ENCODE measurements at places on chromosomes 2 and 18.
A peak's percentile ranks its signal among the peaks of the same experiment; 100 is the strongest.

GRCh38 chr2:112029164-112029563 lies 25.9 kb upstream of the TMEM87B start:
- DNase-seq, result no peak

DNA sequence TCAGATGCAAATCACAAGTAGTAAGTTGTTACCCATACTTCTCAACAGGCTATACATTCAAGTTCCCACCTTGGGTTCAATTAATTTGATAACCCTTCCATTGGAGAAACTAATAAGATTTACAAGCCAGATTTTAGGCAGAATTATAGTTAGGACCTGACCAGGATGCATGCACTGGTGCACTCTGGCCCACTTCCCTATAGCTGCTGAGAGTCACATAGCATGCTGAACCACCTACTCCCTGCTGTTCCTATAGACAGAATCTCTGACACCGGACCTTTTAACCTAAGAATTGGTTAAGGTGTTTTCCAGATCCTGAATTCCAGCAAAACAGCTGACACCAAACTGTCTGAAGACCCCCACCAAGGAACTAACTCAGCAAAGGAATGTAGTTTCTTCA lies 26.2 kb downstream of the FAM210A start:
- DNase-seq, result no peak

GRCh38 chr2:178225006-178225805 lies 30.9 kb downstream of the OSBPL6 start:
- peak; percentile 59 for DNase-seq

GRCh38 chr18:12836551-12836950 lies 47.5 kb downstream of the PTPN2 start:
- no peak for DNase-seq

DNA sequence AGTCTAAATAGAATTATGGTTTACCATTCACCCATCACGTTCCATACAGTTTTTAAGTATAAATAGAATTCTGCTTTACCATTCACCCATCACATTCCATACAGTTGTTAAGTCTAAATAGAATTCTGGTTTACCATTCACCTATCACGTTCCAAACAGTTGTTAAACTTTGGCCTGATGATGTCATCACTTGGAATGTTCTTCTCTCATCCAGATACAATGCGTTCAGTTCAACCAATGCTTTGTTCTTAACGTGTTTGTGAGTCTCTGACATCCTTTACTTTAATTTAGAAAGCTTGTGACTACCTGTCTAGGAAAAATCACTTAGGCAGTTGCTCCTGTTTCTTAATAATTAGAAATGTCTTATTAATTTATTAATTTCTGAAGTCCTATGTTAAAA lies 236.3 kb upstream of the RASGRP3 start:
- DNase-seq, result peak; percentile 71

GRCh38 chr2:17605696-17606095 lies 65.2 kb downstream of the VSNL1 start:
- DNase-seq, result no peak

GRCh38 chr18:2424420-2424819 lies 146.9 kb downstream of the METTL4 start:
- DNase-seq, result no peak

GRCh38 chr2:161112908-161113307 lies 47.3 kb upstream of the TANK start:
- no peak for DNase-seq

- DNase-seq, result no peak
Measured at GRCh38 chr2:186771395-186771794, 77.5 kb downstream of the FAM171B start.

DNA sequence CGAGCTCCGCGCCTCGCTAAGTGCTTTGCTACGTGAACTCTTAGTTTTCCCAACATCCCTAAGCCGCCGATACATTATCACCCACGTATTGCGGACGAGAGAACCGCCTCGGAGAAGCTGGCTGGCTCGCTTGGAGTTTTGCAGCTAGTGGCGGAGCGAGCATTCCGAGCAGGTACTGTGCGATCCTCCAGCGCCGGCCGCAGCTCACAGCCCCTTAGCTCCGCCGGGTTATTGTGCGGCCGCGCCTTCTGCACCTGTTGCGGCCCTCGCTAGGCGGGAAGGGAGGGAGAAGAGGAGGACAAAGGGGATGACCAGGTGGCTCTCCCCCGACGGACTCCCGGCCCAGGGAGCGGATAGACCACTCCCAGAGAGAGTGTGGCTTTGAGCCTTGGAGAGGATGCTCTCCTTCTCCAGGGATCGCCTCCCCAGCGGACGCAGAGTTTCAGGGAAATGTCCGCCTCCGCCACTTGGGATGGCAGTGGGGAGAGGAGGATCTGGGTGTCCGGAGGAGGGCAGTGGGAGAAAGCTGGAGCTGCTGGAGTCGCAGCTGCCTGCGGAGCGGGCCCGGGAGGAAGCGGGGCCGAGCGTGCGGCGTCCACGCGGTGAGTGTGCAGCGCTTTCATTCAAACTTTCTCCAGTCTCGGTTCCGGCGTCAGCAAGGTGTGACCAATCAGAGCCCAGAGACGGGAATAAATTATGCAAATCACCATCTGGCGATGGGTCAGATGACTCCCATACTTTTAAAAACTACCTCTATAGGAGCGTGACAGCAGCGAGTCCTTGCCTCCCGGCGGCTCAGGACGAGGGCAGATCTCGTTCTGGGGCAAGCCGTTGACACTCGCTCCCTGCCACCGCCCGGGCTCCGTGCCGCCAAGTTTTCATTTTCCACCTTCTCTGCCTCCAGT lies at the start of gene LIPG:
LIPG (plus strand) TSS at position 769 of the 905 bp plus-strand sequence. CDS start 252 bp downstream, outside the sequence.
- DNase-seq, result peak; percentile 97

DNA sequence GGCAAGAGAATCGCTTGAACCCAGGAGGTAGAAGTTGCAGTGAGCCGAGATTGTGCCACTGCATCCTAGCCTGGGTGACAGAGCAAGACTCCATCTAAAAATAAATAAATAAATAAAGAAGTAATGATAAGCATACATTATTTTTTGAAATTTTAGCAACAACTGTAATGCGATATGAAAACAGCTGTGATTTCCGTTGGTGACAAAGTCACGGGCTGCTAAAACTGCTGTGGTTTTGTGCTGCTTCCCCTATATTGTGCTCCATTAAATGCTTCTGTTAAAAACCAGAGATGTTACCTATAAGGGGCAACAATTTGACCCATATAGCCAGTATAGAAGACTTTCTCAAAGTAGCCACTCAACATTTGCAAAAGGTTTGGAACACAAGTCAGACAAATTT lies 8.3 kb downstream of the TRIM54 start:
- DNase-seq, result no peak

GRCh38 chr2:218323526-218324472 lies 31.5 kb upstream of the TMBIM1 start:
- peak; percentile 85 for DNase-seq

DNA sequence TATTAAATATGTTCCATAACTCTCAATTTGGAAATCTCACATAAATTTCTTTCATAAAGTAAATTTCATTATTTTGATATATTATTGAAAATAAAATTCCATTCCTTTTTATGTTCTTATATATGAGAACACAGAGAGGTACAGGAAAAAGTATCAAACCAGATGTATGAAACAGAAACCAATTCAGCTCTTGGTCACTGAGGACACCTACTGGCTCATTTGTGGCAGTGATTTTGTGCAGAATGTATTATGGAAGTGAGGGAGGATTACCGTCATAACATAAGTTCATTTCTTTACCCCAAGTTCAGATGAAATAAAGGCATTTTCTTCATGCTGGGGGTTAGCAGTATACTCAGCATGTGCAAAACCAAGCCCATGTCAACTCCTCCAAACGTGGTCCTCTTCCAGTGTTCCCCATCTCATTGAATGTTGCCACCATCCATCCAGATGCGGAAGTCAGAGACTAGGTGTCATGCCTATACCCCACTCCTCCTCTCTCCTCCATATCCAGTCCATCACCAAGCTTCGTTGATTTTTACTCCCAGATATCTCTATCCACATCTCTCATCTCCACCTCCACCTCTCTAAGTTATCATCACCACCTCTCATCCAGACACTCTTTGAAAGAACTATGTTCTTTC lies 41.7 kb upstream of the MALL start:
- peak; percentile 88 for DNase-seq

DNA sequence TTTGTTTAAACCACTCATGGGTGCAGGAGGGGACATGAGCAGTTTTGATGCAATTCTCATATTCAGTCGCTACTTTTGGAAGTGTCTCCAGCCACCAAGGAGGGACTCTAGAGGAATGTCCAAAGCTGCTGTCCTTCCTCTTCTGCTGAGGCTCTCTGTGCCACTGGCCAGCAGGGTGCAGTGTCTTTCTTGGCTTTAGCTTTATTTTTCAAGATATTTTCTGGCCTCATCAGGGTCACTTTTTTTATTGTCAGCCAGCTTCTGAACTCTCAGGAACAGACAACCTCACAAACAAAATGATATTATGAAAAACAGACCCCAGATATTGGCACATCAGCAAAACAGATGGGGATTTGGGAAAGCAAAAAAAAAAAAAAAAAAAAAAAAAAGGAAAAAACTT lies 289.3 kb upstream of the ZSWIM2 start:
- DNase-seq, result peak; percentile 75

DNA sequence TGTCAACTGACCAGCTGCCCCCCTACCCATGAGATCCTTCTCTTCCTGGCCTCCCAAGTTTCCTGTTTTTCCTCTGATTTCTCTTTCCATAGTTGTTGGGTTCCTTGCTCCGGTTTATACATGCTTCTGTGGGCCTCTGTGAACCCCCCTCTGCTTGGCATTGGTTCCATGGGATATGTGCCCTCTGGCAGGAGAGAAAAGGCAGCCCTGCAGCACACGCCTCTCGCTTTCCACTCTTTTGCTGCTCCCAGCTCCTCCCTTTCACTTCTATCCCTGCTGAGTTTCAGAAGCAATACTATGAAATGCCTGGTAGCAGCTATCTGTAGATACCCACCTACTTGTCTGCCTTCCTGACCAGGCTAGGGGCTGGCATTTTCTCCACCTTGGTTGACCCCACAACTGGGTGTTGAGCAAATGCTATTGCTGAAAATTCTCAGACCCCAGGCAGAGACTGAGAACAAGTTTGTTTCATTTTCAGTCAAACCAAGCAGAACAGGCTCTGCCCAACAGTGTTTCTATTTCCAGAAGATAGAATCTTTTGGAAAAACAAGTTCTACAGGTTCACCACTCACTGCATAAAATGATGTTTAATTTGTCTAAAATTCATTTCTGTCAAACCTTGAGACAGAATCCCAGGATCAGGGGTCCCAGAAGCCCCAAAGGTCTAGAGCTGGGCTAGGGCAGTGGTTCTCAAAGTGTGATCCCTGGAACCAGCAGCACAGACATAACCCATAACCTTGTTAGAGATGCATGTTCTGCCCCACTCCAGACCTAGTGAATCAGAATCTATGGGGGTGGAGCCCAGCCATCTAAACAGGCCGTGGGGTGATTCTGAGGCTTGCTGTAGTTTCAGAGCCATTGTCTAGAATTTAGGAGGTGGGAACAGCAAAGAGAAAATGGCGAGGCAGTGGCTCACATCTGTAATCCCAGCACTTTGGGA lies 13.4 kb downstream of the CAPG start:
- no peak for DNase-seq

- peak; percentile 29 for DNase-seq
Measured at GRCh38 chr2:226031647-226032501, 632.4 kb downstream of the NYAP2 start.

DNA sequence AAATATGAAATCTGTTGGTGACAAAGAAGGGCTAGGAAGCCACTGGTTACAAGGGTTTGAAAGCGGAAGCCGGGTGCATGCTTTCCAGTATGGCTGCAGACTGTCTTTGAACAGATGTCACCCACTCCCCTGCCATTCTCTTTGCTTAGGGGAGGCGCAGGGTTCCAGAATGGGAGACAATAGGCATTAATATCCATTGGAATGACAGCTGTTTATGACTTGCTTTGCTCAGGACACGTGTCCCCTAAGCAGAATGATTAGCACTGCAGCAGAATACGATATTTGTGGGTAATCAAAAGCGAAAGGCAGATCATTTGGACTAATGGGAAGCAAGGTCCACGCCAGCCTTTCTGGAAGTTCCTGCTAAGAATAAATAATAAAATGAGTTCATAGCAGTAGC lies 25.8 kb upstream of the NRP2 start:
- DNase-seq, result no peak

DNA sequence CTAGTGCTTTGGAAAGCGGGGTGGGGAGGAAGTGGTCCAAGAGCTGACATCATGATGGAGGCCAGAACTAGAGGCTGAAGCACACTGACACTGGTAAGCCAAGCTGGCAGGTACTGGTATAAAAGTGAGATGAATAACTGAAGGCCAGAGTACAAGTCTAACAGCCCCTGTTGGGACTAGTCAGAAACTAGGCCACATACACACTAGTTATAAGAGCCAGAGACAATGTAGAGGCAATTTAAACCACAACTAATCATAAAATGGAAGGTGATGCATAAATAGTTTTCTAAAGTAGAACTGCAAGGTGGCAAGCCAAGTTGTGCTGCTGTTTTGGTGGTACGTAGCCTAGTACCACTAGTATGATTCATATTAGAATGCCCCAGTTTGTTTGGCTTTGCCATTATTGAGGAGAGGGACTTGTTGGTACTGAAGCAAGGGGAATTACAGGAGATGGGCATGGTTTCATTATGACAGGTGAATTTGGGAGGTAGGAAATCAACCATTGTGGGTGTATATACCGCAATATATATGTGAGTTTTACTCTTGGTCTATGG lies 57.6 kb downstream of the GDF7 start:
- no peak for DNase-seq

DNA sequence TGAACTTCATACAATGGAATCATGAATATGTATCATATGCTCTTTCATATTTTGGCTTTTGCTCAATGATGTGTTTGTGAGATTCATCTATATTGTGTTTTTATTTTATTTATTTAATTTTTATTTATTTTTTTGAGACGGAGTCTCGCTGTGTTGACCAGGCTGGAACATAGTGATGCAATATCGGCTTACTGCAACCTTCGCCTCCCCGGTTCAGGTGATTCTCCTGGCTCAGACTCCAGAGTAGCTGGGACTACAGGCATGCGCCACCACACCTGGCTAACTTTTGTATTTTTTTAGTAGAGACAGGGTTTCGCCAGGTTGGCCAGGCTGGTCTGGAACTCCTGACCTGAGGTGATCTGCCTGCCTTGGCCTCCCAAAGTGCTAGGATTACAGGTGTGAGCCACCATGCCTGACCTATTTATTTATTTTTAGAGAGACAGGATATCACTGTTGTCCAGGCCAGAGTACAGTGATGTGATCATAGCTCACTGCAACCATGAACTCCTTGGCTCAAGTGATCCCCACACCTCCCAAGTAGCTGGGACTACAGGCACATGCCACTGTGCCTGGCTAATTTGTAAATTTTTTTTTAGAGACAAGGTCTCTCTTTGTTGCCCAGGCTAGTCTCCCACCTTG lies 74.5 kb downstream of the TET3 start:
- DNase-seq, result no peak

Data from fibroblast of pulmonary artery (primary cell).